ENCODE measurements at places on chromosomes 2 and 18.

DNA sequence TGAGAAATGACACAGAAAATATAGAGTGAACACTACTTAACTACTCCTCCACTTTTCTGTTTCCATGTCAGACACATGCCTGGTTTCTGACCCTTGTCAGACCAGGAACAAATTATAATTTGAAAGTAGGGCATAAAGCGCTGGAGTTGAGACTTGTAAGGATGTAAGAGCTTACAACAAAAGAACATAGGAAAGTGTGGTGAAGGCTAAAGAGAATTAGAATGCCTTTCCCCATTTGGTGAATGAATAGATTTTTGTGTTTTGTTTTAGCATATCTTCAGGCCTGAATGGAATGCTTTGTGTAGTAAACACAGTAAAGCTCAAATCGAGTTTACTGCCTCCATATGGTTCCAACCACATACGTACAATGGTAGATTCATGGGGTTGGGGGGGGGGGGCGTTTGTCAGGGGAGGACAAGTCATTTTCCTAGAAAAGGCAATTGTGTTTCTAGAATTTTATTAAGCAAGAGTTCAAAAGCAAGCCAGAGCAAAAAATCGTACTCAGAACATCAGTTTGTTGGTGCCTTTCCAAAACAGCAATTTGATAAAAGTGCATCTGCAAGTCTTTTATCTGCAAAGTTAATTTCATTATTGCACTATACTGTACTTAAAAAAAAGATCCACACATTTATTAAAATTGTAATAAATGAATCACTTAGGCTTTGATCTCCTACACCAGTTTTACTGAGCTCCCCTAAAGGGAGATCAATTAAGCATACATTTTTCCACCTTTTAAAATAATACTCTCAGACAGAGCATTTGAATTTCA is 30.9 kb downstream of the NRXN1 start:
- no peak for DNase-seq

- DNase-seq: no peak
These were observed 333.8 kb upstream of the TNP1 start for GRCh38 chr2:217193431-217194340.

DNA sequence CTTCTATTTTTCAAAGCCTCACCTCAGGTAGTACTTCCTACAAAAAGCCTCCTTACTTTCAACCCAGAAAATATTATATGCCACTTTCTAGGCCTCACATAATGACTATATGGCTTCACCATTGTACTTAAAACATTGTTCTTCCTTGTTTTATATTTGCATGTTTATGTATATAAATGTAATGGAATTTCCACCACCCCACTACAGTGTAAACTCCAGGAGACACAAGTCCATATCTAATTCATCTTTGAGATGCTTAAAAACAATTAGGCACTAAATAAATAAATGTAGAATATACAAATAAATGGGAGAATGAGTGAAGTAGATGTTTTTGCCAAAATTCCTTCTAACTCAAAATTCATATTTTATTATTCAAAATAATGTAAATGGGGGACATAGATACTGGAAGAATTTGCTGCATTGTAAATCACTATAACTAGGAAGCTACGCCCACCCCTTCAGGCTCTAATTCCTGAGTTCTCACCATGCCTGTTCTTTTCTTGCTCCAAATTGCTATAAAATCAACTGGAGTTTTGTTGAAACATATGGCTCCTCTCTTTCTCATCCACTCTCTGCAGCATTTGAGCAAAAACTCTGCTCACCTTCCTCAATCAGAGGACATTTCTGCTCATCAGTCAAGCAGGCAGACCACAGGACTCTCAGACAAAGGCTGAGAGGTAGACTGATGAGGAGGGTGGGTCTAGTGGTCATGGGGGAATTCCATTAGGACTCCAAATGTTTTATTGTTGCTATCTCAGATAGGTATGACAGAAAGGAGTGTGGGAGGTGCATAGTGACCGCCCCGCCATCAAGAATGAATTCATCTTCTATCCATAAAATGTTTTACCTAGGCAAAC is 243.0 kb downstream of the HNMT start:
- DNase-seq: no peak

- DNase-seq: no peak
These were observed 2.6 kb downstream of the TRAK2 start for GRCh38 chr2:201448701-201449100.

- DNase-seq: no peak
These were observed 139.4 kb downstream of the RNF152 start for GRCh38 chr18:61753373-61753772.

DNA sequence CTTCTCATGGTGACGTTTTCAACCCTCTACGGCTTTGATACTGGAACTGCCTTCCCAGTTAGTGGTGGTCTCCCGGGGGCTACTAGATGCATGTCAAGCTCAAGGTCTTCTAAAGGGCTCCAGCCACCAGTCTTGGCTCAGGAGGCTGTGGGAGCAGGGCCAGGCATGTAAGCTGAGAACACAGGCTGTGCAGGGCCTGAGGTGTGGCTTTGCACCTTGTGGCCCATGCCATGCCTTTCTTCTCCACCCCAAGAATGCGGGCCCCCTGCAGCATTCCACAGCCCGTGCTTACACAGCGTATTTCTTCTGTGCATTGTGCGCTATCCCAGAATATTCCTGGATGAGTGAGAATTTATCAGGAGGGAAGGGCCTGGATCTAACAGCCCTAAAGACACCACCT is 144.9 kb downstream of the SEPTIN10 start:
- no peak for DNase-seq
